ENCODE measurements at places on chromosomes 6 and 20.

DNA sequence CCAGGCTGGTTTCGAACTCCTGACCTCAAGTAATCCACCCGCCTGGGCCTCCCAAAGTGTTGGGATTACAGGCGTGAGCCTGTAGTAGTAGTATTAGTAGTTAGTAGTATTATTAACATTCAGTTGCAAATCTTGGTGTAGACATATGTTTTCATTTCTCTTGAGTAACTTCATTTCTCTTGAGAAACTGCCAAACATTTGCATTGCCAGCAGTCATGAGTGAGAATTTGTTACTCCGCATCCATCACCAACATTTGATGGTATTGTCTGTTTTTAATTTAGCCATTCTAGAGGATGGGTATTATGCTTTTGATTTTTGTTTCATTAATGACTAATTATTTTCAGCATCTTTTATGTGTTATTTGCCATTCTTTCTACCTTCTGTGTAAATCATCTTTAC lies 1.5 kb upstream of the ERVFRD-1 start:
- no peak for DNase-seq

DNA sequence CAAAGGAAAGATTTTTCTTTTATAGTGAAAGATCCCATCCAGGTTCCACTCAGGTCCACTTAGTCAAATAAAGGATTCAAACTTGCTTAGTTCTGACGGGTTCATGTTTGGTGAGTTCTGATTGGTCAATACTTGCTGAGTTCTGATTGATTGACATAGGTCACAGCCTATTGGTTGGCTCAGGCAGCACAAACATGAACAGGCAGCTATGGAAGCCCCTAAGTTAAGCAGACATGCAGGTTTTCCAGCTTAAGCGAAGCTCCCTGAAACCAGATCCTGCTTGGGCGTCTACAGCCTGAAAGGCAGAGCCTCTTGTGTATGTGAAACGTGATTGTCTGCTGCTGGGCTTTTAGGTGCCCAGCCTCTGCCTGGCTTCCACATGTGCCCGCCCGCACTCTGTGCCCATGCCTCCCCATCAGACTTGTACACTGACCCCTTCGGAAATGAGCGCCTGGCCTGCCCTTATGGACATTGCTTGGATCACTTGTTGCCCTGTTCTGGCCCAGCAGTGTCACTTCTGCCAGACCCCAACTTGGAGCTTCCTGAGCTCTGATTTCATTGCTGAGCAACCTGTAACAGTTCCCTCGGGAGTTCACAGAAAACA lies 45.4 kb upstream of the ECI2 start:
- no peak for DNase-seq

GRCh38 chr20:22226849-22227700 lies 357.3 kb downstream of the FOXA2 start:
- DNase-seq: no peak

- peak; percentile 45 for DNase-seq
Observed at GRCh38 chr6:87756858-87757257, 54.8 kb upstream of the AKIRIN2 start.

- DNase-seq: no peak
Observed at GRCh38 chr20:15155848-15156401, 818.5 kb upstream of the FLRT3 start.

GRCh38 chr6:35955970-35956369 lies 35.1 kb upstream of the SRPK1 start:
- DNase-seq: no peak

GRCh38 chr20:13442986-13443385 lies 195.7 kb downstream of the TASP1 start:
- no peak for DNase-seq

DNA sequence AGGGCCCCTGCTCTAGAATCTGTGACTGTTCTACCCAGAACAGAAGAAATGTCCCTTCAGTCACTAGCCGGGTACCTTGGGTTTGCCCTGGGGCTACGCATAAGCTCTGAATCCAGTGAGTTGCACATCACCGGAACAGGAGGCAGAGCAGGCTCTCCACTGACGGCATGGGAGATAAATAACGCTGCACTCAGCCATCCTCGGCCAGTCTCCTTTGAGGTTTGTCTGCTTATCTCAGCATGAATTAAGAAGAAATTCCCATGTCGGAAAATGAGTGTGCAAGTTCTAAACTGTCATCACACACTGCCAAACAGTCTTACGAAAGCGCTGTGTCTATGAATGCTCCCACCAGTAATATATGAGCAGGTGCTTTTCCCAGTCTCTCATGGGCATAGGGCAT lies 90.8 kb downstream of the FAM50B start:
- DNase-seq: no peak

DNA sequence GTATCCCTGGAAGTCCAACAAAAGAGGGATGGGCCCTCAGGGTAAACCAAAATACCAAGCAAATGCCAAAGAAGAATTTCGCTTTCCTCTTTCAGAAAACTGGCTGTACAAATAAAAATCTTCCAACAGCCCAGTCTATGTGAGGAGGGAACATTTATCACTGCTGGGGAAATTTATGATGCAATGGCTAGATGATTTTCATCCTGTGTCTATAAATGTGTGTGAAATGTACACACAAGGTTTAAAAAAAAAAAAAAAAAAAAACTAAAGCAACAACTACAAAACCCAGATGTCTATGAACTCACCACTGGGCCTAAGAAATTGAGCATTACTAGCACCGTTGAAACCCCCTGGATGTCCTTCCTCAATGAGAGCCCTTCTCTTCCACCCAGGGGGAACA lies 68.7 kb upstream of the SLC4A11 start:
- DNase-seq: no peak

DNA sequence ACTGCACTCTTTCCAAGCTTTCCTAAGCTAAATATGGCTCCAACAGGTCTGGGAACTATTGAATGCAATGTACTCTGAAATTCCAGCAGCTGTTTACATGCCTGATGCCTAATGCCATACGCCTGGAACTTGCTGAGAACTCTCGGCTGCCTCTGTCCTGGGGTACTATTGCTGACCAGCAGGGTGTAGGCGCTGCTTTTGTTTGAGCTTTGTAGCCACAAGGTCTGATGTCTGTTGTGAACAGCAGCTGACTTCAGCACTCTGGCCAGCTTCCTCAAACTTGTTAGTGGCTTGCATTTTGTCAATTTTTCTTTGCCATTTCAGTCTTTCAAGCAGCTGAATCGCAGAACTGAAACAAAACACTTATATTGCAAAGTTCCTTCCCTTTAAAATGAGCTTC lies 26.7 kb downstream of the SAYSD1 start:
- DNase-seq: peak; percentile 74

- no peak for DNase-seq
Observed at GRCh38 chr20:51480507-51481270, 61.8 kb downstream of the NFATC2 start.

- DNase-seq: no peak
Observed at GRCh38 chr20:13510837-13511488, 127.8 kb downstream of the TASP1 start.

Measured in femur (tissue), 1 donor.